ENCODE measurements at places on chromosomes 5 and 9. TPM values are rescaled to one million over a fixed set of nuclear protein-coding genes. Genes with fewer than 3 reads are reported as not detected.
A peak's percentile ranks its signal among the peaks of the same experiment; 100 is the strongest.

DNA sequence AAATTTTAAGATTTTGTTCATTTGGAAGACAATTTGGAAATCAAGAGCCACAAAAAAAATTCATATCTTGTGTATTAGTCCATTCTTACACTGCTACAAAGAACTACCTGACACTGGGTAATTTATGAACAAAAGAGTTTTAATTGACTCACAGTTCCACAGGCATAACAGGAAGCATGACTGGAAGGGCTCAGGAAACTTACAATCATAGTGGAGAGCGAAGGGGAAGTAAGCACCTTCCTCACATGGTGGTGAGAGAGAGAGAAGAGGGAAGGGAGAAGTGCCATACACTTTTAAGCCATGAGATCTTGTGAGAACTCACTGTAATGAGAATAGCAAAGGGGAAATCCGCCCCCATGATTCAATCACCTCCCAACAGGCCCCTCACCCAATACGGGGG lies 274.4 kb downstream of the KCNN2 start:
- DNase-seq, result no peak

DNA sequence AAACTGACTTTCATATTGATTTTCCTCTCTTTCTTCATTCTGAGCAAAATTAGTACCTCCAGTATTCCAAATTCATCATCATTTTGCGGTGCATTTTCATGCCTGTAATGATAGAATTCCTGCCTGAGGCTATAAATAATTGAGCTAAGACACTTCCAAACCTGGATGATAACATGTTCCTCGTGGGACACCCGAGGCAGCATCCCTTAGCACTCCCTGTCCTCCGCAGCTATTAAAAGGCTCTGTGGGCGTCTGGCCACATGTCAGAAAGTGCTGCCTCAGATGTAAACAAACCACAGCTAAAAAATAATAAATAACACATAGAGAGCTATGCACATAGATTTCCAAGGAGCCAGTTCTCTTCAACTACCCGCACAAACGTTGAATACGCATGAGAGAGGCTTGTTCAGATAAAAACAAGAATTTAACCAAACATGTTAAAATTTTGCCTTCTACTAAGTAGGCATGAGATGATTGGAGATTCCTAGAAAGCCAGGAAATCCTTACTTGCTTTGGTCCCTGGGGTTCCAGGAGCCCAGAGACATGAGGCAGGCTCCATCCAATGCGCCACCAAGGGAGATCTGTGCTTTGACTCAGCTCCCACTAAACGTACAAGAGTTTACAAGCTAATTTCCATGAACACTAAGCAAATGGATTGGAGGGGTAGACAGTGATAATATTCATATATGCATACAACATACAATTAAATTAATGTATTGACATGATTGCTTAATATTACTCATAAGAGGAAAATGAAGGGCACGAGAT lies 82.7 kb downstream of the SHC3 start:
- no peak for DNase-seq

CDH9 gene
- total RNA-seq, result not detected

- DNase-seq, result no peak
Observed at GRCh38 chr9:127808347-127809001, 5.8 kb downstream of the FPGS start.

- no peak for DNase-seq
Observed at GRCh38 chr9:84862810-84863287, 193.3 kb downstream of the NTRK2 start.

DNA sequence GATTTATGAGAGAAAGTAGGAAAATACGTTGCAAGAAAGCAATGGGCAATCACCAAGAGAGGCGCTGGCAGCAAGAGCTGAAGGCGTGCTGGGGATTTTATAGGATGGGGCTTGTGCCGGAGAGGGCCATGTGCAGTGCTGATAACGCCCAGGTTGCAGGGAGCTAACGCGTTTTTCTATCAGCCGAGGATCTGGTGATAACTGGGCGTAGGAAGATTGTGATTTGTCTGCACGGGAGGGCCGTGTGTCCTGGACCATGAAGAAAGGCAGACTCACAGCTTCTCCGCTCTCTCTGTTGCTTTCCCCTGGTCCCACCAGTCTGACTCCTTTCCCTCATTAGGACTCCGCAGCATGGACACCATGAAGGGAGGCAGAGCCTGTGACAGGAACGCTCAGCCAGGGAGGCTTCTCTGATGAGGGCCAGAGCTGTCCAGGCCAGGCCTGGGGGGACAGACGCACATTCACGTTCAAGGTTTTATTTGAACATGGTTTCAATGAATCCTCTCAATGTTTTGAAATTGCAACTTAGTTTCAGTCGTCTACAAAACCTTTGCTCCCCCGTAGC lies 11.9 kb upstream of the CACNA1B start:
- no peak for DNase-seq

DNA sequence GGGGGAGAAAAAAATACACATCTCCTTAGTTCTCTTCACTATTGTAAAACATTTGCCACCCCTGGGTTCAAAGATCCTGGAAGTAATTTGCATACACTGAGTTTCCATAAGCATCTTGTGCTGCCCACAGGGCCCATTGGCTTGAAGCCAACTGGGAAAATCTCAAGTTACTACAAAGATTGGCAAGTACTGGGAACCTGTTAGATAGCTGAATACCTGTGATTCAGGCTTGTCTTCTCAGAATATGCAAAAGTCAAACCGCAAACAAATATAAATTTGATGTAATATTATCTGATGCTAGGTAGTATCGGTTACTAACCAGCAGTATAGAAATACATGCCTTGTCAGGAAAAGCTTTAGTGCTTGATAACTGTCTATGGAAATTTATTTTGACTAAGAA lies 156.9 kb upstream of the FST start:
- no peak for DNase-seq

DNA sequence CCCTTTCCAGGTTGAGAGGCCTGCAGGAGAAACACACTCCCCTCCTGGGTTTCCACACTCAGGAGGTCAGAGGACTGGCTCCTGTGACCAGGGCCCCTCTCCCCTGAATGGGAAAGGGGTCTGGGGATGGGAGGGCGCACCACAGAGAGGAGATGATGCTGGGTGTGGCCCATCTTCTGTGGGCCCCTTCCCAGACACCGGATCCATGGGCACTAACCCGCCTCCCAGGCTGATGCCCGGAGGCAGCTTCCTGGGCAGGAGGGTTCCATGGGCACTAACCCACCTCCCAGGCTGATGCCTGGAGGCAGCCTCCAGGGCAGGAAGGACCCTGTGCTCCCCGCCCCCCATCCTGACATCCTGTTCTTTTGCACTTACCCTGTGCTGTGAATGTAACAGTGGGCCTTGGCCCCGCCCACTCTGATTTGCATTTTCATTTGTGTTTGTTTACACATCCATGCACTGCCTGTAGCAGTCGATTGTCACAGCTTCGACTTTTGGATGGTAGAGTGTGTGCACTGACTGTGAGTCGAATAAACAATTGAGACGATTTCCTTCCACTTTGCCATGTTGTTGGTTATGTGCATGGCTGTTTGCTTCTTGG lies 9.3 kb upstream of the DOLPP1 start:
- DNase-seq, result no peak

PCDHGA7 gene
- not detected for total RNA-seq

REEP5 gene
- 71.7 TPM for total RNA-seq

SLC25A48 gene
- 2.8 TPM for total RNA-seq

DNA sequence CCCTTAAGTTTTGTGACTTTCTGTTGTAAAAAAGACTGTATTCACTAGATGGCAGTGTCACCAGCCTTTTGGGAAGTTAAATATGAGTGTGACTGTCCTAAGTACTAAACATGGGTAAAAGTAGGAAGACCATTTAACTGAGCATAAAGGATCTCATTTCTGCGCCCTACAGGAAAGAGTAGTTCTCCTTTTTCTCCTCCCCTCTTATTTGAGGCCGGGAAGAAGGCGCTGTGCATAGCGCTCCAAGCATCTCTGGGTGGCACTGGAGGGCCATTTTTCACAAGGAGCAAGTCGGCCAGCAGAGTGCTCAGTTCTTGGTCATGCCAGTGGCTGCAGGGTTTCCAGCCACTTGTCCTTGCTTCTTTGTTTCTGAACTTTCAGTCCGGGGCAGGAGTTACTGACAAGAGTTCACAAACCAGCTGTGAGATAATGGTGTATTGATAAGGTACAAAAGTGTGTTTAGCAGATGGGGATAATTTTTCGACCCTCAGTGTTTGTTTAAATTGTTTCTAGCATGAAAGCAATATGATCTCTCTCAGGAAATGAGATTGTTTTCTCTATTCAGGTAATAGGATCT lies 227.6 kb upstream of the DMRT1 start:
- peak; percentile 13 for DNase-seq

DNA sequence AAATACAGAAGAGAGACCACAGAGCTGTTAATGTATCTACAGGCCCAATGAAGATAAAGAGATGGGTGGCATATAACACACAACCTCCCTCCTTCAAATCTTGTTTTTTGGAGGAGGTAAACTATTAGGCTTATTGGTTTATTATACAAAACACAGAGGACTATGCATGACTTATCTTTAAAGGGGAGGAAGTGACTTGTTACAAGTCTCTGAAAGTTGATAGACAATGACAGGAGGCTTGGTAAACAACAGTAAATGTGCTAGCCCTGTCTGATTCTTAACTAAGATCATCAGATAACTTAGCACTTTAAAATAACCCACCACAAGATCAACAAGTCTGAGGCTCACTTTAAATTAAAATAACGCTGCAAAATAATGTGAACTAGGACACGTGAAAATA lies 219.0 kb downstream of the MLLT3 start:
- no peak for DNase-seq

DNA sequence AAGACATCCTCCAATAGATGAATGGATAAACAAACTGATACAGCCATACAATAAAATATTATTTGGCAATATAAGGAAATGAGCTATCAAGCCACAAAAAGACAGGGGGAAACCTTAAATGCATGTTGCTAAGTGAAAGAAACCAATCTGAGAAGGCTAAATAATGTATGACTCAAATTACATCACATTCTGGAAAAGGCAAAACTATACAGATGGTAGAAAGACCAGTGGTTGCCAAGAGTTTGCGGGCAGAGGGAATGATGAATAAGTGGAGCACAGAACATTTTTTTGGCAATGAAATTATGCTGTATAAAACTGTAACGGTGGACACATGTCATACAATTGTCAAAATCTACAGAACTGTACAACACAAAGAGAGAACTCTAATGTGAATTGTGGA lies 63.3 kb downstream of the CSF2 start:
- DNase-seq, result no peak

GRCh38 chr5:148809781-148810524 lies 16.5 kb upstream of the ADRB2 start:
- no peak for DNase-seq

GRCh38 chr5:69007163-69007562 lies 86.7 kb upstream of the SLC30A5 start:
- no peak for DNase-seq

- no peak for DNase-seq
Observed at GRCh38 chr9:108759399-108759798, 96.4 kb downstream of the ACTL7B start.

GRCh38 chr9:136584934-136585333 lies 39.1 kb upstream of the NOTCH1 start:
- DNase-seq, result no peak

GRCh38 chr9:3511551-3511950 lies 14.2 kb downstream of the RFX3 start:
- no peak for DNase-seq

DNA sequence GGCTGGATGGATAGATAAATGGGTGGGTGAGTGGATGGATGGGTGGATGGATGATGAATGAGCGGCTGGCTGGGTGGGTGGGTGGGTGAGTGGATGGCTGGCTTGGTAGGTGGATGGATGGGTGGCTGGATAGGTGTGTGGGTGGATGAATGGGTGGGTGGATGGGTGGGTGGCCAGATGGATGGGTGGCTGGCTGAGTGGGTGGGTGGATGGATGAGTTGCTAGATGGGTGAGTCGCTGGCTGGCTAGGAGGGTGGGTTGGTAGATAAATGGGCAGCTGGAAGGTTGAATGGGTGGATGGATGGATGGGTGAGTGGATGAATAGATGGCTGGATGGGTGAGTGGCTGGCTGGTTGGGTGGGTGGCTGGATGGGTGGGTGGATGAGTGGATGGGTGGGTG lies 27.9 kb upstream of the CEP72 start:
- no peak for DNase-seq

FBXW11 gene
- total RNA-seq, result 52.0 TPM

ZNF608 gene
- total RNA-seq, result 5.6 TPM

ZDHHC11 gene
- 17.0 TPM for total RNA-seq

DNA sequence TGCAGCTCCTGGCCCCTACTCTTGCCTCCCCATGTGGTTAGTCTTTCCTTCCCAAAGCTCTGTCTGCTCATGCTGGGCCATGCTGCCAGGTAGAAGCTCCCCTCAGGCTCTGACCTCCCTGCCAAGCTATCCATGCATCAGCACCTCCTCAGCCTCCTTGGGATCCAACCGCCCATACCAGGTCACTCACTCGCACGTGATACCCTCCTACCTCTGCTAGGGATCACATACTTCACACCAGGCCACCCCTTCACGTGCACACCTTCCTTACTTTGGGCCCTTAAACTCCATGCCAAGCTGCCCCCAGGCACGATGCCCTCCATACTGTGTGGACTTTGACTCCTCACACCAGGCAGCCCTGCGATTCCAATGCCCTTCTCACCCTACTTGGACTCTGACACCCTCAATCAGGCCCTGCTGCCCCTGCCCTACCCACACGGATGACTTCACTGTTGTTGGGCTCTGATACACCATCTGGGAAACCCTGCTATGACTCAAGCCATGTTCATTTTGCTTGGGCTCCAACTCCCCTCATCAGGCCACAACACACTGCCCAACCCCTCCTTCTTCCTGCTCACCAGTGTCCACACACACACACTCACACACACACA lies 34.1 kb downstream of the ZNF483 start:
- no peak for DNase-seq

GRCh38 chr9:98641695-98642094 lies 67.0 kb downstream of the GABBR2 start:
- no peak for DNase-seq

DNA sequence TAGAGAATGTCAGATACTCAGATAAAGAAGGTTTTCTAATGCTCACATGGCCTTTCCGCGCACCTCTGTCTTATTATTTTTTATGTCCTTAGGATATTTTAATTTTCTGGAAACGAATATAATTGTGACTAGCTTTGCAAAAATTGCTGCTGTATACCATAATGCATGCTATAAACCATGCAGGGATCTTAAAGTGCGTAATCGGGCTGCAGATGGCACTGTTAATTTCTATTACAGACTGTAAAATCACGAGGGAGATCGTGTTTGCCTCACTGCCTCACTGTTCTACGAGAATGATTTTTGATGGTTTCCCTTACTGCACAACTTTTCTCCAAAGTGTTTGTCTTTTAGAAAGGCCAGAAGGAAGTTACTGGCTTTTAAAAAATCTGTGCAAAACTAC lies 356.1 kb downstream of the TUSC1 start:
- DNase-seq, result no peak

DNA sequence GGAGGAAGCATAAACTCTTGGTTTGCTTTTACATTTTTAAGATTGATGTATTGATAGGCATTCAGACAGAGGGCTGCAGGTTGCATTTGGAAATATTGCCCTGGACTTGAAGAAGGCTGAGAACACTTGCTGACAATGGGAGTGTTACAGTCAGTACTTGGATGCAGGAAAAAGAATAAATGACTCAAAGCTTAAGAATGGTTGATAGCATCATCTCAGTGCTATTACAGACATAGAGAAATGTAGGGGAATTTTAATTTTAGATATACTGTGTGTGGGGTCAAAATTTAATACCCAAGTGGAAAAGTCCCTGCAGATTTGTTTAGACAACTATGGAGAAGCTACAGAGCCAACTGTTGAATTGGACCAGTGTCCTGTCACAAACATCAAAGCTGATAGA lies 101.1 kb downstream of the ISL1 start:
- DNase-seq, result no peak

CD14 gene
- total RNA-seq, result 0.42 TPM

GRCh38 chr9:16754662-16755061 lies 115.8 kb downstream of the BNC2 start:
- DNase-seq, result no peak

MLANA gene
- not detected for total RNA-seq

GRCh38 chr9:76357555-76357954 lies 36.7 kb downstream of the RFK start:
- no peak for DNase-seq

All from HCT116 (cell line).